ENCODE measurements at places on chromosomes 2 and 18.

DNA sequence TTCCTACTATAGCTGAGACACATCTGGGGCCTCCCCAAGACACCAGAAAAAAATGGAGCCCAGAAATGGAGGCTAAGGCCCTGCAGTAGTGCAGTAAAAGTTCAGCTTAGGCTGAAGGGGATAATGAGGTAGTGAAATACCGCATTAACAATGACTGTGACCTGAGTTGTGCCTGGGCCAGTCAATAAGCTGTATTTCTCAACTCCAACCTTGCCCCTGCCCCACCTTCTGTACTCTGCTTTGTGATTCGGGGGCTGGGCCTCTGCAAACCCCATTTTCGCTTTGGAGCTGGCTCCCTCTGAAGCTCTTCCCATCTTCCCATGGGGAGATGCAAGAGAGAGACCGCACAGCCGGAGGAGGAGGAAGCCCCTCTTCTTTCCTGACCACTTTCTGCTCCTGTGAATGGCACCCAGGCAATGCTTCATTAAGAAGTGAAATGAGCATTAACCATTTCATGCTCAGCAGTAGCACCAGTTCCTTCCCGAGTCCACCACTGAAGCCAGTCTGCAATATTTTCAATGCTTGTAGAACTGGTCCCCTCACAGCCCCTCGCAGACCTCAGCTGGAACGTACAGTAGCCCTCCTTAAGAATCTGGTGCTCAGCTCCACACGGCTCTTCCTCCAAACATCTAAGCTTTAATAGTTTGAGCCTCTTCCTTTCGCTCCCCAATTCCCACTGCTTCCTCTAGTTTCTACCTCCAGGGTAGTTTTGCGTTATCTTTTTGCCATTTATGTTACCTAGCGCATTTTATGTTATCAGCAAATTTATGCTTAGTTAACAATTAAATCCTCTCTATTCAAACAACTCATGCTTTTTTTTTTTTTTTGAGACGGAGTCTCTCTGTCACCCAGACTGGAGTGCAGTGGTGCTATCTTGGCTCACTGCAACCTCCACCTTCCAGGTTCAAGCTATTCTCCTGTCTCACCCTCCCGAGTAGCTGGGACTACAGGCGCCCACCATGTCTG is 32.6 kb upstream of the SCYGR1 start:
- no peak for DNase-seq

- no peak for DNase-seq
These were observed 87.3 kb downstream of the HNRNPLL start for GRCh38 chr2:38515155-38516074.

DNA sequence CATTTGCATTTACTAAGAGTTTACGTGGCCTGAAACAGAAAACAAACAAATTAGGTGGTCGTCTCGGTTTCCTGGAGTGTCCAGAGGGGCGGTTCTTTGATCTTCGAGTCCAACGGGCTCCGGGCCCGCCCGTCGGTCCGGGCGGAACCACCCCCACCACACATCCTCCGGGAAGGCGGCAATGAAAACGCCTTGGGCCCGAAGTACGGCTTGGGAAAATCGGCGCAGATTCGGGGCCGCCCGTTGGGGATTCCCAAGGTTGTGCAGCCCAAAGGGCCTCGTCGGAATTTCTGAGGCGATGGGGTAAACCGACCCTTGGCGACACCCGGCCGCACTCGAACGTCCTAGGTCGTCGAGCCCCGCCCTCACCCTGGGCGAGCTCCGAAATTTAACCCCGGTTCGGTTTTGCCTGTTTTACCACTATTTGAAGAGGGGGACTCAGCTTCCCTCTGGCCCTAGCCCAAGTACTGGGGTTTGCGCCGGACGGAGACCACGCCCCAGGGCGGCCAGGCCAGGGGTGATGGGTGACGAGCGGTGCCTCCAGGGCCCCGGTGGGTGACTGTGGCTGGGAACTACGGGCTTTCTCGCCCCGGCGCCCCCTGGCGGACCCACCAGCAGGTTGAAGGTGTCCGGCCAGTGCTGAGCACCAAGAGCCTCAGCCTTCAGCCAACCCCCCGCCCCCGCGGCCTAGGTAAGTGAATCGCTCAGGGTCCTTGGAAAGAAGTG is 1.9 kb upstream of the CFAP53 start:
- DNase-seq = peak; percentile 81

- DNase-seq = no peak
These were observed 24.7 kb downstream of the LGALSL start for GRCh38 chr2:64478502-64479230.

- DNase-seq = no peak
These were observed 342.6 kb downstream of the SATB2 start for GRCh38 chr2:199115169-199115568.

DNA sequence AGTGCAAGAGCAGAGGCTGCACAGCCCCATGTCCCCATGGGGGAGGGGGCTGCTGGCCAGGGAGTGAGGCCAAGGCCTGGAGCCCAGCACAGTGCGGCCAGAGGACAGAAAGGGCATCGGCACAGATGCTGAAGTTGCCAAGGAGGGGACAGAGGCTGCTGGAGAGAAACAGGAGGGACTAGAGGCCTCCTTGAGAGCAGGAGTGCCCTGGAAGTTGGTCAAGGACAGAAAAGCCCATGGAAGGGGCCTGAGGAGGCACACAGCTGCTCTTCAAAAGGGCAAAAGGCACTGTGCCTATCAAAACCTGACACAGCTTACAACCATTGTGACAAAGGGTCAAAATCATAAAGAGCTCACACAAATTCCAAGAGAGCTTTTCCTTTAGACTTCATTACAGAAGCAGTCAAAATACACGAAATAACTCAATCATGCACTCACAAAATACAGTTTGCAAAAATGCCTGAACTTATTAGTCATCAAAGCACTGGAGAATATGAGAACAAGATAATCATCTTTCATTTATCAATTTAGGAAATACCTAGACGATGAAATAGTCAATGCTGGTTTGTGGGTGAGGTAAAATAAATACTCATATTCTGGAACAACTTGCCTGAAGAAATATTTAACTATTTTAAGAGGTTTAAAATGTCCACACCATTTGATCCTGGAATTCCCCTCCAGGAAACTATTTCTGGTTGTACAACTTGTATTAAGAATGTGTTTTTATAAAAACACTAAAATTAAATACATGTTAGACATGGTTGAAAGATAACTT is 79.6 kb downstream of the USP40 start:
- DNase-seq = no peak

DNA sequence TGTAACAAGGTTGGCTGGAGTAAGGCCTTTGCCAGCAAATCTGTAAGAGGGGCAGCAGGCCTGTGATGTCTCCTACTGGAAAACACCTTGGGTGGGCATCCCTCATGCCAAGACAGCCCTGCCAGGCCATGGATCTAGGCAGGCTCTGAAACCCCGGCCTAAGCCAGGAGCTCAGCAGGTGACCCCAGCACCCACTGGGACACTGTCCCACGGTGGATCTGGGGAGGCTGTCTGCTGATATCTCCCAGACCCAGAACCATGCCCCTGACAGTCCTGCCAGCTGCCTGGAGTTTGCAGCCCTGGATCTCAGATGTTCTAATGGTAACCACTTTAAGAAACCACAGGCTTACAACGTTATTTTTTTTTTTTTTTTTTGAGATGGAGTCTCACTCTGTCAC is 117.7 kb downstream of the ZNF516 start:
- DNase-seq = no peak

GRCh38 chr2:98935777-98936352 is at the start of gene CRACDL:
Gene CRACDL, minus strand, starts transcription at chr2:98936225. Its CDS starts 89,425 bp downstream, at chr2:98846800.
- peak; percentile 83 for DNase-seq

Data from neural progenitor cell (in vitro differentiated cells).